ENCODE measurements at places on chromosomes 1 and 21. TPM values are rescaled to one million over a fixed set of nuclear protein-coding genes. Genes with fewer than 3 reads are reported as not detected.

Gene SLFNL1
- total RNA-seq = 0.30 TPM

Gene NGF
- total RNA-seq = not detected

Gene SMIM1
- 0.81 TPM for total RNA-seq

- DNase-seq = no peak
- no peak overlapping the region for H3K4me3 ChIP-seq
- H3K27me3 ChIP-seq = peaks cover 4% of the 10 kb centered on the region
- H3K4me1 ChIP-seq = no peaks in the 10 kb centered on the region
- no peak overlapping the region for H3K27ac ChIP-seq
Measured at GRCh38 chr1:168958562-168959289, 147.8 kb upstream of the ATP1B1 start.

- H3K36me3 ChIP-seq = no peaks in the 10 kb centered on the region
- H3K27ac ChIP-seq = no peak overlapping the region
- H3K4me3 ChIP-seq = no peak overlapping the region
- H3K27me3 ChIP-seq = no peaks in the 10 kb centered on the region
- no peak for DNase-seq
- no peaks in the 10 kb centered on the region for H3K4me1 ChIP-seq
Measured at GRCh38 chr1:166145499-166145898, 21.3 kb downstream of the FAM78B start.

DNA sequence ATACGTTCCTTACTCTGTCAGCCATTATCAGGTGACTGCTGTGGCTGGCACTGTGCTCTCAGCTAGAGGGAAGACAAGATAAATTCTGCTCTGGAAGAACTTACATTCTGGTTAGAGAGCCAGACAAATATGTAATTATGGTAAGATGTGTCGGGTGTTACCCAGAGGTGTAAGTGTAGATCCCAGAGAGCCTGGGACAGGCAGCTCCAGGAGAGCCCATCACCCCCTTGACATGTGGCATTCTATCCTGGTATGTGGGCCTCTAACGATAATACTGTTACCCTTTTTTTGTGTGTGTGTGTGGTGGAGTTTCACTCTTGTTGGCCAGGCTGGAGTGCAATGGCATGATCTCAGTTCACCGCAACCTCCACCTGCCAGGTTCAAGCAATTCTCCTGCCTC lies 19.0 kb downstream of the TRNAU1AP start:
- no peak for DNase-seq
- H3K36me3 ChIP-seq = peaks cover 57% of the 10 kb centered on the region
- no peak overlapping the region for H3K27ac ChIP-seq
- no peak overlapping the region for H3K4me3 ChIP-seq
- H3K27me3 ChIP-seq = no peaks in the 10 kb centered on the region

DNA sequence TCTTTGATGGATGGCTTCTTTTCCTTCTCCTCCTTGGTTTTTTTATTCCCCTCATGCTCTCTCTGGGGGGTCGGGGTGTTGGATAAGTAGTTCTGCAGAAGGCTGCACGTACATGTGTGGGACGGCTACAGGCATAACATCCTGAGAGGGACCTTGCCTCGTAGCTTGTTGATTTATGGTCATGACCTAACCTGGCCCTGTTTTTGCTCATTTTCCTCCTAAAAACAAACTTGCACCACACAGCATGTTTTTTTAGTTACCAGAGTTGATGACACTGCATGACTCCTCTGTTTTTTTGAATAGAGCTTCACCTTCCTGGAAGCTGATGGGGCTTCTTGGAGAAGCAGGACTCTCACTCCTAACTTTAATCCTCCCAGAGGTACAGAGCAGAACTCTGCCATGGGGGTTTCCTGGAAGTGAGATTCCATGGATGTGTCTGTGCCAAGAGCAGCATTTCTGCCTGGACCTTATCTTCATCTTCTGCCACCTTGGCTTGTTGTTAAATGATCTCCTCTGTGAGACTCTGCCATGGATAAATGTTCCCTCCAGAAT lies 114.7 kb downstream of the PAPPA2 start:
- no peak overlapping the region for H3K4me3 ChIP-seq
- H3K27ac ChIP-seq = no peak overlapping the region
- DNase-seq = no peak
- H3K27me3 ChIP-seq = no peaks in the 10 kb centered on the region
- no peaks in the 10 kb centered on the region for H3K36me3 ChIP-seq
- no peaks in the 10 kb centered on the region for H3K4me1 ChIP-seq

- H3K27ac ChIP-seq = no peak overlapping the region
- H3K4me1 ChIP-seq = no peaks in the 10 kb centered on the region
- peaks cover 7% of the 10 kb centered on the region for H3K27me3 ChIP-seq
- H3K36me3 ChIP-seq = no peaks in the 10 kb centered on the region
Measured at GRCh38 chr1:54982739-54983138, 2.3 kb downstream of the TMEM61 start.

- DNase-seq = no peak
- H3K36me3 ChIP-seq = no peaks in the 10 kb centered on the region
- no peak overlapping the region for H3K4me3 ChIP-seq
- H3K4me1 ChIP-seq = no peaks in the 10 kb centered on the region
Measured at GRCh38 chr21:27145134-27145798, 178.4 kb upstream of the ADAMTS5 start.

DNA sequence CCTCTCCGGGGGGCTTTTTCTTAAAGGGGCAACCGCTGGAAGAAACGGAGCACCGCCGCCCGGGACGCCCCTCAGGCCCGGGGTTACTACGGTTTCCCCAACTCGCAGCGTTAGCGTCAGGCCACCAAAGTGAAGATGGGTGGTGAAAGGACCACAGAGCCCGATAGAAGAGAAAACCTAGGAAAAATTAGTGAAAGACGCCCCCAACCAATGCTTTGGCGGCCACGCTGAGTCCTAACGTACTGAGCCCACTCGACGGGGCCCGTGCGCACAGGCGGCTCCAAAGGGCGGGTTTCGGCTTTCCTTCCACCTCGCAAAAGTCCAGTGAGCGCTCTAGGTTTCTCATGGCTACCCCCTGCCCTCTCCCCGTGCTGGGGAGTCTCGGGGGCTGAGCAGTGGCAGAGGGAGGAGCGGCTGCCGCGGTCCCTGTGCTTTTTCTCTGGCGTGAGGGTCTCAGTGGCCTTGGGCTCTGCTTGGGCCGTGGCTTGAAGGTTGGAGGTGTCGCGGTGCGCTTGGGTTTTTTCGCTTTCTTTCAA lies 12.2 kb upstream of the SPEN start:
- H3K4me3 ChIP-seq = peak overlapping the region; percentile 80
- H3K27ac ChIP-seq = peak overlapping the region; percentile 99
- H3K4me1 ChIP-seq = peaks cover 35% of the 10 kb centered on the region

- no peak overlapping the region for H3K27ac ChIP-seq
- DNase-seq = no peak
- no peaks in the 10 kb centered on the region for H3K4me1 ChIP-seq
- no peaks in the 10 kb centered on the region for H3K27me3 ChIP-seq
- H3K4me3 ChIP-seq = no peak overlapping the region
Measured at GRCh38 chr1:194647118-194647517, 1460.7 kb upstream of the B3GALT2 start.

All from CD4-positive, CD25-positive, alpha-beta regulatory T cell (primary cell).